ENCODE measurements at places on chromosomes 2 and 18. TPM values are rescaled to one million over a fixed set of nuclear protein-coding genes. Genes with fewer than 3 reads are reported as not detected.

DNA sequence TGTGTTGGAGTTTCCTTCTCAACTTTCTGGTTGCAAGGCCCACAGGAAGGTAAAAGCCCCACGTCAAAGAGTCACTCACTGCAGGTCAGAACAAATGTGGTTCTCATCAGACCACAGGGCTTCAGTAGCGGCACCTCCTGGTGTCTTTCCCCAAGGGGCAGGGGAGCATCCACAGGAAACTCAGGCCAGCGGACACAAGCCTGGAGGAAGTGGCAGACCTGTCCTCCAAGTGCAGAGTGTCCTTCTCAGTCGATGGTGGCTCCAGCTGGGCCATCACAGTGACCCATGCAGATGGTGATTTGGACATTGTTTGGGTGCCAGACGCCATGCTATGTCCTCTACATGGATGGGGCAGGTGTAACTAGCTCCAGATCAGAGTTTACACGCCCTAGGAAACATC, 84.9 kb downstream of the ACKR3 start:
- no peak for DNase-seq
- no peaks in the 10 kb centered on the region for H3K36me3 ChIP-seq
- H3K4me1 ChIP-seq: no peaks in the 10 kb centered on the region
- H3K27ac ChIP-seq: no peak overlapping the region
- H3K4me3 ChIP-seq: no peak overlapping the region
- H3K27me3 ChIP-seq: no peaks in the 10 kb centered on the region

- H3K4me3 ChIP-seq: no peak overlapping the region
- no peaks in the 10 kb centered on the region for H3K36me3 ChIP-seq
- no peaks in the 10 kb centered on the region for H3K27me3 ChIP-seq
- H3K4me1 ChIP-seq: no peaks in the 10 kb centered on the region
Measured at GRCh38 chr2:224063298-224063648, 24.2 kb upstream of the SERPINE2 start.

DNA sequence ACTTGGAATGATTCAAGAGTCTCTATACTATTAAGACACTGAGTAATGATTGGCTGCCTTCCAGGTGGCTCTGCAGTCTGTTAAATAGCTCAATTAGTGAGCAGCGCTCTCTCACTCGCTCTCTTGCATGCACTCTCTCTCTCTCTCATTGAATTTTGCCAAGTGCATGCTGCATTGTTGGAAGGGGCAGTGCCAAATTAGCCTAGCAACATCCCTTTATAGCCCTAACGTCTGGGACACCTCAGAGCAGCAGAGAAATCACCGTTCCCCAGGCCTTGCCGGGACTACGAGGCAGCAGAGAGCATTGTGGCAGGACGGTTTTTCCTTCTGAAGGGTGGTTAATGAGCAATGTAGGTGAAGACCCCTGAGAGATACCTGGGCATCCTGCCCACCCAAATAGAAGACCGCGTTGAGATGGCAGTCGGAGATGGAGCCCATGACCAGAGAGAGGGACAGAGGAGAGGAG, 447.6 kb upstream of the POU3F3 start:
- DNase-seq: peak; percentile 83
- H3K4me3 ChIP-seq: no peak overlapping the region
- no peaks in the 10 kb centered on the region for H3K36me3 ChIP-seq
- no peak overlapping the region for H3K27ac ChIP-seq

DNA sequence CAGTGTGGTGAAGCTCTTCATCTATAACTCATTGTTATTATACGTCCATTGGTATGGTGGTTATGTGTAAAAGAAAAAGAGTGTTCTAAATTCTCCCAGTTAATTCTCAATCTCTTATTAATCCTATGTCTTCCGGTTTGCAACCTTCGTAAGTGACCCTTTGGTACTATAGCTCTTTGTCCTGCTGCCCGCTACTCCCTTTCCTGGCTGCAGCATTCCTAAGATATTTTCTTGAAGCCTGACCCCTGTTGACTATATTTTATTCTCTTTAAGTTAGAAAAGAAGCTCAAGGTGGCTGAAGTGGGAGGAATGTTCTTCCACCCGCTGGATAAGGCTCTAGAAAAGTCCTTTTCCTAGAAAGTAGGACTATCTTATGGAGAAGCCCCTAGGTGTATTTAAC, 684.8 kb downstream of the SOCS6 start:
- no peaks in the 10 kb centered on the region for H3K27me3 ChIP-seq
- H3K4me3 ChIP-seq: no peak overlapping the region
- no peaks in the 10 kb centered on the region for H3K36me3 ChIP-seq
- DNase-seq: no peak
- H3K27ac ChIP-seq: no peak overlapping the region

DNA sequence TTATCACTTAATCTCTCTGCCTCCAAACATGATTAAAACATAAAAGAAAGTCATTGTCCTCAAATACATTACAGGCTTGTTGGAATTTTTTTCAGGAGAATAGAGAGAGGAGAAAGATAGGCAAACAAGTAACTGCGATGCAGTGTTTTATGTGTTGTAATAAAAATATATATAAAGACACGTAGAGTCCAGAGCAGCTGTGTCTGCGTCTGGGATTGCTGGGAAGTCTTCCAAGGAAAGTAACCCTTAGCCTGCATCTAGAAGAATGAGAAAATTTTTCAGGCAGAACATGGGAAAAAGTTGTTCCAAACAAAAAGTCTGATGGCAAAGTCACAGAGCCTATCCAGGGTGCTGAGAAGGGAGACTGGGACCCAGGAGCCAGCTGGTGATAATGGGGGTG, 91.8 kb upstream of the ST6GAL2 start:
- H3K27me3 ChIP-seq: no peaks in the 10 kb centered on the region
- no peak overlapping the region for H3K4me3 ChIP-seq
- H3K27ac ChIP-seq: no peak overlapping the region
- no peaks in the 10 kb centered on the region for H3K4me1 ChIP-seq

- no peaks in the 10 kb centered on the region for H3K4me1 ChIP-seq
- no peak overlapping the region for H3K4me3 ChIP-seq
- H3K27me3 ChIP-seq: no peaks in the 10 kb centered on the region
- H3K27ac ChIP-seq: no peak overlapping the region
- no peaks in the 10 kb centered on the region for H3K36me3 ChIP-seq
- DNase-seq: no peak
Measured at GRCh38 chr18:5998907-5999306, 103.6 kb upstream of the TMEM200C start.

GRCh38 chr2:161283926-161284325, 24.3 kb upstream of the PSMD14 start:
- H3K27me3 ChIP-seq: no peaks in the 10 kb centered on the region
- no peak for DNase-seq
- H3K36me3 ChIP-seq: no peaks in the 10 kb centered on the region
- no peak overlapping the region for H3K27ac ChIP-seq

Gene ALPP
- not detected for total RNA-seq

Measured in stomach (tissue), 19 donors.